Neural crest cell (in vitro differentiated cells): ENCODE measurements at places on chromosomes 11 and 22. TPM values are rescaled to one million over a fixed set of nuclear protein-coding genes. Genes with fewer than 3 reads are reported as not detected.

GRCh38 chr22:22849640-22850610, 37.7 kb upstream of the IGLL5 start:
- no peak for DNase-seq

DNA sequence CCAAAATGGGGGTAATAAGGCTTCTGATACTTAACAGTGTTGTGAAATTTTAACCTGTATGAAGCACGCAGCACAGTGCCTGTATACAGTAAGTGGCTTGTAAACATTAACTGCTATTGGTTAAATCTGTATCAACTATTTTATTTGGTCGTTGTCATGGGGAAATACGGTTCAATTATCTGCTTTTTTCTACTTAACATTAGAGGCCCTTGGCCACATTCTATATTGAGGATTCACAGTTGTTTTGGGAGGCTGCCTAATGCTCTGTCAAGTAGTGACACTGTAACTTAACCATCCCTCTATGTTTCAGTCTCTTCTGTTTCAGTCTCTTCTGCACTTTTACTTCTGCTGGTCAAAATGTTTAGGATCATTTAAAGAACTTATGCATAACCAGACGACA, 95.6 kb downstream of the LDLRAD3 start:
- no peak for DNase-seq

- DNase-seq, result no peak
Observed at GRCh38 chr22:44535362-44536095, 37.5 kb upstream of the RTL6 start.

- DNase-seq, result no peak
Observed at GRCh38 chr11:65657426-65657825, 5.3 kb downstream of the RELA start.

- no peak for DNase-seq
Observed at GRCh38 chr11:58285483-58286040, 17.5 kb upstream of the OR10W1 start.

DNA sequence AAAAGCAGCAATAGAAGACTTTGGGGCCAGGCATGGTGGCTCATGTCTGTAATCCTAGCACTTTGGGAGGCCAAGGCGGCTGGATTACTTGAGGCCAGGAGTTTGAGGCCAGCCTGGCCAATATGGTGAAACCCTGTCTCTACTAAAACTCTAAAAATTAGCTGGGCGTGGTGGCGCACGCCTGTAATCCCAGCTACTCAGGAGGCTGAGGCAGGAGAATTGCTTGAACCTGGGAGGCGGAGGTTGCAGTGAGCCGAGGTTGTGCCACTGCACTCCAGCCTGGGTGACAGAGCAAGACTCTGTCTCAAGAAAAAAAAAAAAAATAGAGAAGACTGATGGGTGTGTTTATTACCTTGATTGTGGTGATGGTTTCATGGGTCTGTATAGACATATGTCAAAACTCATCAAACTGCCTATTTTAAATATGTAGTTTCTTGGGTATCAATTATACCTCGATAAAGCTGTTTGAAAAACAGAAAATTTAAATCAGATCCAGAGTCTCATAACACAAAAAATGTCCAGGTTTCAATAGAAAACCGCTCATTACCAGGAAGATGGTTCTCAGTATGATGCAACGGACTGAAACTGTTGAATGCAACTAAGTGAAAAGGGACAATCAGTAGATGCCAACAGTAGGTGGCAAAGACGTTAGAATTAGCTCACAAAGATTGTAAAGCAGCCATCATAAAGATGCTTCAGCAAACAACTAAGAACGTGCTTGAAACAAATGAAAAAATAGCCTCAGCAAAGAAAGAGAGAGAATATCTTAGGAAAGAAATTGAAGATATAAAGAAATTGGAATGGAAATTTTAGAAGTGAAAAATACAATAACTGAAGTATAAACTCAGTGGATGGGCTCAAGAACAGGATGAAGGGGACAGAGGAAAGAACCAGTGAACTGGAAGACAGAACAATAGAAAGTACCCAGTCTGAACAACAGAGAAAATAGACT, 33.1 kb upstream of the SEPTIN5 start:
- DNase-seq, result no peak

- no peak for DNase-seq
Observed at GRCh38 chr11:27868226-27868625, 168.0 kb upstream of the BDNF start.

Gene APOA5
- total RNA-seq, result not detected in 2 replicates

Gene GGTLC2
- total RNA-seq, result not detected in 2 replicates

- no peak for DNase-seq
Observed at GRCh38 chr11:12841946-12842630, 167.0 kb upstream of the RASSF10 start.

- DNase-seq, result no peak
Observed at GRCh38 chr11:103948187-103948763, 88.2 kb upstream of the DDI1 start.
